Stimulated activated CD8-positive, alpha-beta memory T cell treated with anti-CD3 and anti-CD28 coated beads, Interleukin-15, amount 100 ng/mL, for 24 hours (primary cell): ENCODE measurements at places on chromosomes 13 and 19.
A peak's percentile ranks its signal among the peaks of the same experiment; 100 is the strongest.

- no peak for DNase-seq
Observed at GRCh38 chr19:10219678-10220077, 11.5 kb downstream of the S1PR2 start.

GRCh38 chr13:113029487-113030258, 60.7 kb downstream of the MCF2L start:
- peak; percentile 43 for DNase-seq

DNA sequence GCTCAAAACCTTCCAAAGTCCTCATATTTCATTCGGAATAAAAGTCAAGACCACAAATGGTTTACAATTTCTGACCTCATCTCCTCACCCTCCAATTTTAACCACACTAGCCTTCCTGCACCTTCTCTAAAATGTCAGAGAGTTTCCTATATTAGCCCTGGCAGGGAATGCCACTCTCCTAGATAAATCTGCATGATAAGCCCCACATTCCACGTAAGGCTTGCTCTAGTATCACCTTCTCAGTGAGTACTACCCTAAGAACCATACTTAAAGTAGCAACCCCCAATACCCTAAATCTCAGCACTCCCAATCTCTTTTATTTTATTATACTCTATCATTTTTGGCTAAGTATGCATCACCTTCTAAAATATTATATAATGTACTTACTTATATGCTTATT, 100.5 kb upstream of the SLITRK5 start:
- no peak for DNase-seq

DNA sequence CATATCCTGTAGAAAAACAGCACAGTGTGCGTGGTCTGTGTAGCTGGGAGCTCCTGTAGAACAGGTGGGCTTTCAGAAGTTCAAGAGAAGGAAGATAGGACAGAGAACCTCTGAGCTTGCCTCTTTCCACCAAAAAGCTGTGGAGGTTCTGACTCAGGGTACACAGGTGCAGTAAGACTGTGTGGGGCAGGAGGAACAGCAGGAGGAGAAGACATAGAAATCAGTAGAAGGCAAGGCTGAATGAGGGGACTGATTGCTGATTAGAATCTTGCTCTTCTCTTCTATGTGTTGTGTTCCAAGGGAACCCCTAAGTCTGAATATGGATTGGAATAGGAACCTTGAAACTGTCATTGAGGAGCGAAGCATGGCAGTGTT, 122.7 kb downstream of the AKAP11 start:
- no peak for DNase-seq

DNA sequence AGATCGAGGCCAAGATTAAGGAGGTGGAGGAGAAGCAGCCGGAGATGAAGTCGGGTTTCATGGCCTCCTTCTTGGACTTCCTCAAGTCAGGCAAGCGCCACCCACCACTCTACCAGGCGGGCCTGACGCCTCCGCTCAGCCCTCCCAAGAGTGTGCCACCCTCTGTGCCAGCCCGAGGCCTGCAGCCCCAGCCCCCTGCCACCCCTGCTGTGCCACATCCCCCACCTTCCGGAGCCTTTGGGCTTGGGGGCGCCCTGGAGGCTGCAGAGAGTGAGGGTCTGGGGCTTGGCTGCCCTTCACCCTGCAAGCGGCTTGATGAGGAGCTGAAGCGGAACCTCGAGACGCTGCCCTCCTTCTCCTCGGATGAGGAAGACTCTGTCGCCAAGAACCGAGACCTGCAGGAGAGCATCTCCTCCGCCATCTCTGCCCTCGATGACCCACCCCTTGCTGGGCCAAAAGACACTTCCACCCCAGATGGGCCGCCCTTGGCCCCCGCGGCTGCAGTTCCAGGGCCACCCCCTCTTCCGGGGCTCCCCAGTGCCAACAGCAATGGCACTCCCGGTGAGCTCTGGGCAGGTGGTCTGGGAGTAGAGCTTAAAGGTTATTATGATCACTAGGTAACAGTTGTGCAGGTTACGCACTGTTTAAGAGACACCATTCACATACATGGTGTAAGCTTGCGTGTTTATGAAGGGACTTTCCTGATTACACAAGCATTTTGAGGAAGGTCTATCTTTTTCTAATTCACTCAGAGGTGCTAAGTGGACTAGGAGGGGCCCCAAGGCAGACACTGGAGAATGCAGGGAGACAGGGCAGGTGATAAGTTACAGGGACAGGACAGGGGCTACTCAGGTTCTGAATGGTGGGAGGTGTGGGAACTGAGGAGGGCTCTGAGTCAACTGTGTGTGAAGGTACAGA, 8.7 kb downstream of the PRR12 start:
- DNase-seq = no peak

DNA sequence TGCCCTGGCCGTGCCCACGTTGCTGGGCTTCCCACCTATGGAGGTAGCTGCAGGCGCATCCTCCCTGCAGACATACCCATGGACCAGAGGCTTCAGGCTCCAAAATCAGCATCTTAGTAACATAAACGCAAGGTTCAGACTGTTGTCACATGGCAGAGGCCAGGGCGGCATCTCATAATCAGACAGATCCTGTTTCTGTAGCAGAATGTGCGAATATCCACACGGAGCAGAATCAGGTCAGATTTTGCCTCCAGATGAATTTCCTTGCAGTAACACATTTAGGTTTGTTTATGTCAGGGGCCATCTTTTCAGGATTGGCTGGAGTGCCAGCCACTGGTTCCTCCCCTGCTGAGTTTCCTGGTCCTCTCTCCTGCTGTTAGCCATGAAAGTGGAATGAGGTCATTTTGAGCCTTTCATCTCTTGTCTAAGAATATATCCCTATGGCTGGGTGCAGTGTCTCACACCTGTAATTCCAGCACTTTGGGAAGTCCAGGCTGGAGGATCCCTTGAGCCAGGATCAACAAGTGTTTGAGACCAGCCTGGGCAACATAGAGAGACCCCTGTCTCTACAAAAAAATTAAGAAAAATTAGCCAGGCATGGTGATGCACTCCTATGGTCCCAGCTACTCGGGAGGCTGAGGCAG, 20.5 kb downstream of the SMARCA4 start:
- DNase-seq = no peak

GRCh38 chr13:42474954-42475353, 99.0 kb upstream of the TNFSF11 start:
- no peak for DNase-seq

DNA sequence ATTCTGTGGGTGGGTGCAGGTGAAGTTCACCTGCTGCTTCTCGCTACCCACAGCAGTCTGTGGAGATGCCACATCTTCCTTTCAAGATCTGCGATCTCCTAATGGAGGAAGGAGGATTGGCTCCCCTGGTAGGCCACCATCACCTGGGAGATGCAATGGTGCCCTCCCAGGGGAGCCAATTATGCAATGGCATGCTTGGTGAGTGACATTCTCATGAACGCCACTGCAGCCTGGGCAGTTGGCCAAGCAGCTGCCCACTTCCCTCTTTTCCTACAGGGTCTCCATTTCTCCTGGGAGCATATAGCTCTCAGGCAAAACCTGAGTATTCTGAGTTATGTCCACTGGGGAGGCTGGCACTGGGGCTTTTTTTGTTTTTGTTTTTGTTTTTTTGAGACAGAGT, 83.5 kb upstream of the KCTD15 start:
- no peak for DNase-seq

GRCh38 chr13:22496803-22497508, 683.8 kb upstream of the SGCG start:
- DNase-seq = no peak

DNA sequence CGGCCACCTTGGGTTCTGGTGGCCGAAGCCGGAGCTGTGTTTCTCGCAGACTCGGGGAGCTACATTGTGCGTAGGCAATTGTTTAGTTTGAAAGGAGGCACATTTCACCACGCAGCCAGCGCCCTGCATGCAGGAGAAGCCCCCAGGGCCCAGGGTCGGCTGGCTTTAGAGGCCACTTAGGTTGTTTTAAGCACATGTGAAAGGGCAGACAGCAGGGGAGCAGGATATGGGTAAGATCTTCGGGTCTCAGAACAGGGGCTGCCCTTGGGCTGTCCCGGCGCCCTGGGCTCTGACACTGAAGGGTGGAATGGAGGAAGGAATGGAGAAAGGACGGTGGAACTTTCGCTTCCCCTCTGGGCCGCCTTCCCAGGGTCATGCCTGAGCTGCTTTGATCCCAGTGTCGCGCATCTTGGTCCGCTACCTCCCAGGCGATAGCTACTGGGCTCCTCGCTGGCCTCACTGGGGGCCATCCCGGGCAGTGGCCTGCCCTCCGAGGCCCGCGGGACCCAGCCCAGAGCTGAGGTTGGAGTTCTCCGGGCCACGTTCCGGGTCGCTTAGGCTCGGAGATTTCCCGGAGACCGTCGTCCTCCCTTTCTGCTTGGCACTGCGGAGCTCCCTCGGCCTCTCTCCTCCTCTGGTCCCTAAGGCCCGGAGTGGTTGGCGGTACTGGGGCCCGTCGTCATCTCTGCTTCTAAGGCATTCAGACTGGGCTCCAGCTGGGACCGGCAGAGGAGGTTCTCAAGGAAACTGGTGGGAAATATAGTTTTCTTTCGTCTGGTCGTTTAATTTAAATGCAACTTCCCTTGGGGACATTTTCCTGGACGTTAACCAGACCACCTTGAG, 4.3 kb upstream of the POU4F1 start:
- no peak for DNase-seq

DNA sequence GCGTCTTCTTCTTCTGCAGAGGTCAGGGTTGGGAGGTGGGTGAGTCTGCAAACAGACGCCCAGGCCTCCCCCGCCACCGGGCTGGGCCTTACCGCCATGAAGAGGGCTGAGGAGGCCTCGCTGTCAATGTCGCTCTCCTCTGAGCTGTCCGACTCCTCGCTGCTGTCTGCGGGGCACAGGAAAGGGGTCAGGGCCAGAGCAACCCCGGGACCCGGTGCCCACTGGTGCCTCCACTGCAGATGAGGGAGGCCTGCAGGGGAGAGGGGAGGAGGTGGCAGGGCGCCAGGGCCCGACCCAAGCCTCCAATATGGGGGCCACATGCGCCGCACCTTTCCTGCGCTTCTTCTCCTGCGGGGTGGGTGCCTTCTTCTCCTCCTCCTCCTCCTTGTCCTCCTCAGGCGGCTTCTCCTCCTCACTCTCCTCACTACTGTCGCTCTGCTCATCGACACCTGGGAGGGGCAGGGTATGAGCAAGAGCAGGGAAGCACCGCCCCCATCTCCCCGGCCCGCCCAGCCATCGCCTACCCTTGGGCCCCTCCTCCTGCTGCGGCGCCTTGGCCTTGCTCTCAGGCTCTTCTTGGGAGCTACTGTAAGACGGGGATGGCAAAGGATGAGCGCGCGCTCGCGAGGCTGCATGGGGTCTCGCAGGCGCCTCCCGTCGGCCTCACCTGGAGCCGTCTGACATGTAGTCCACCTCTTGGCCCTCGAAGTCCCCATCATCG, 5.5 kb upstream of the PSPN start:
- DNase-seq = no peak

DNA sequence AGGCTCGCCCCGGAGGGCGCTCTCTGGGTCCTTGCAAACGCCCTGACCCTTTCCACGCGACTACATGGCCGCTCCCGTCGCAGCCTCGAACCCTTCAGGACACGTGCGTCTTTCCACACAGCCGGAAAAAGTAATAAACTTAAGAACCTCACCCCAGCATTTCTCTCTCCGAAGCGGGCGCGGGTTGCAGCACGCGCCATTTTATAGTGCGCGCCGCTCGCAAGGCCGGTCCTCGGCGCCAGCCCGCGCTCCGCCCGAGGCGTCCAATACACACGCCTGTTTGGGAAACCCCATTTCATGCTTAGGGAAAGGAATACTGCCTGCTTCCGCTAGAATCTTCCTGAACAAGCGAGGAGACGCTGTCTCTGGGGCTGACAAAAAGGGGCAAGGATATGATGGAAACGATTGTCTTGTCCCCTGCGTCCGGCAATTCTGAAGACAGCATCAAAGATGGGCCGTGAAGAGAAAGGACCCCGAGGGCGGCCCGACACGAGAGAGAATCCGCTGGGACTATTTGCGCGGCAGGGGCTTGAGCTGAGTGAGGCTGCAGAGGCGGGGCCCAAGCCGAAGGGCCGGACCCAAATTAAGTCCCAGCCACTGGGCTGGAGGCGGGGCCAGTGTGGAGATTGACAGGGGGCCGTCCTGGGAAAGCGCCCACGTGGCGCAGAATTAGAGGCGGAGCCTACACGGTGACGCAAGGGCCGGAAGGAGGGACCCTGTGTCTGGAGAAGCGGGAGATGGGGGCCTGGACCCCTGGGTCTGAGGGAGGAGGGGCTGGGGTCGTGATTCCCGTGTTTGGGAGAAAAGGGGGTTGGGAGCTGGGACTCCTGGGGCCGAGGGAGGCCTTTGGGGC, 14.4 kb downstream of the ACP4 start:
- peak; percentile 91 for DNase-seq

DNA sequence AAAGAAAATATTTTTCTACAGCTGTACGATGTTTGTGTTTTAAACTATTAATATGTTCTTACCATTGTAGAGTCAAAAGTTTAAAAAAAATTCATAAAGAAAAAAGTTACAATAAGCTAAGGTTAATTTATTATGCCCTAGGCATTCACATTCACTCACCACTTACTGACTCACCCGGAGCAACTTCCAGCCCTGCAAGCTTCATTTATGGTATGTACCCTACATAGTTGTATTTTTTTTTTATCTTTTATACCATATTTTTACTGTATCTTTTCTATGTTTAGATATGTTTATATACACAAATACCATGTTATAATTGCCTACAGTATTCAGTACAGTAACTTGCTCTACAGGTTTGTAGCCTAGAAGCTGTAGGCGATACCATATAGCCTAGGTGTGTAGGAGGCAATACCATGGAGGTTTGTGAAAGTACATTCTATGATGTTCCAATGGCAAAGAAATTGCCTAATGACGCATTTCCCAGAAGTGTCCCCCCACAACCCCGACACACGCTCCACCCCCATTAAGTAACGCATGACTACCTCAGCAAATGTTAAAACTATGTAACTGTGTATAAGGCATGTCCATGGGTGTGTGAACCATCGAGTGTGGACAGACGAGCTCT, 60.4 kb downstream of the SLITRK6 start:
- DNase-seq = no peak

DNA sequence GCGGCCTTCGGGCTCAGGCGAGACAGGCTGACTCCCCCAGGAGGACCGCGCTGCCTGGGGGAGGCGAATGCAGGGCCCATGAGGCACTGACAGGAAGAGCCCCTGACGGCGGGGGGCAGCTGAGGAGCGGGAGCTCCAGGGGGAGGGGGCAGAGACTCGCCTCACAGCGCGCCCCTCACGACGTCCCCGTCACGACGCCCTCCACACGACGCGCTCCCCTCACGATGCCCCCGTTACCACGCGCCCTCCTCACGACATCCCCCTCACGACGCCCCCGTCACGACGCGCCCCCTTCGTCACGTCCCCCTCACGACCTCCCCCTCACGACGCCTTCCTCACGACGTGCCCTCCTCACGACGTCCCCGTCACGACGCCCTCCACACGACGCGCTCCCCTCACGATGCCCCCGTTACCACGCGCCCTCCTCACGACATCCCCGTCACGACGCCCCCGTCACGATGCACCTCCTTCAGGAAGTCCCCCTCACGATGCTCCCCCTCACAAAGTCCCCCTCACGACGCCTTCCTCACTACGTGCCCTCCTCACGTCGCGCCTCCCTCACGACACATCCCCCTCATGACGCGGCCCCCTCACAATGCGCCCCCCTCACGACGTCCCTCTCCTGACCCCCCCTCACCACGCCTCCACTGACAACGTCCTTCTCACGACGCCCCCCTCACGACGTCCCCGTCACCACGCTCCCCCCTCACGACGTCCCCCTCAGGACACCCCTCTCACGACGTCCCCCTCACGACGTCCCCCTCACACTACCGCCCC, 99.6 kb downstream of the ING1 start:
- no peak for DNase-seq

GRCh38 chr13:60645676-60646075, 248.7 kb downstream of the TDRD3 start:
- DNase-seq = no peak
